ENCODE measurements at places on chromosomes 12 and 14. TPM values are rescaled to one million over a fixed set of nuclear protein-coding genes. Genes with fewer than 3 reads are reported as not detected.

The IL26 gene
- 0.35 TPM for total RNA-seq

The SIX6 gene
- total RNA-seq, result not detected

The CDK17 gene
- total RNA-seq, result 32.7 TPM

The KLRG1 gene
- 4.3 TPM for total RNA-seq

The PYGL gene
- 0.55 TPM for total RNA-seq

The STYX gene
- 18.5 TPM for total RNA-seq

The YARS2 gene
- total RNA-seq, result 21.1 TPM

The GPX2 gene
- total RNA-seq, result not detected

The BBOF1 gene
- total RNA-seq, result 0.87 TPM

The ESPL1 gene
- 137 TPM for total RNA-seq

The OTOGL gene
- not detected for total RNA-seq

The LRRC10 gene
- not detected for total RNA-seq

The GARIN6 gene
- not detected for total RNA-seq

The CLEC2B gene
- total RNA-seq, result 55.3 TPM

The CSRP2 gene
- not detected for total RNA-seq

- DNase-seq, result peak; percentile 63
Measured at GRCh38 chr12:116672842-116673516, 64.9 kb downstream of the SPRING1 start.

DNA sequence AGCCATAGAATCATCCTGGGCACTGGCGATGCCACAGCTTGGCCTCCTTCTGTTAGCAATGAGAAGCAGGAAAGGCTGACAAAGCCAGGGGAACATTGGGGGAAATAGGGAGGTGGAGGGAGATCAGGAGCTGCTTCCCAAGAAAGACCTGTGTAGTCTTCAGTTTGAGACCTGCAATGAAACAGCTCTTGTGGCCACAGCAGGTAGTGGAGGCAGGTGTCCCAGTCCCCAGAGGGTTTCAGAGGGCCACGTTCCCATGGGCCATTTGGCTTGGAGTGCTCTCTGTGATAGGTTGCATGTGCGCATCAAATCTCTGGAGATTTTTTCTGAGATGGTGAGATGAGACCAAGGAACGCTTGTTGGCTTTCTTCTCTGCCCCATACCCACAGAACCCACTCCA lies 14.4 kb upstream of the OR6S1 start:
- no peak for DNase-seq

DNA sequence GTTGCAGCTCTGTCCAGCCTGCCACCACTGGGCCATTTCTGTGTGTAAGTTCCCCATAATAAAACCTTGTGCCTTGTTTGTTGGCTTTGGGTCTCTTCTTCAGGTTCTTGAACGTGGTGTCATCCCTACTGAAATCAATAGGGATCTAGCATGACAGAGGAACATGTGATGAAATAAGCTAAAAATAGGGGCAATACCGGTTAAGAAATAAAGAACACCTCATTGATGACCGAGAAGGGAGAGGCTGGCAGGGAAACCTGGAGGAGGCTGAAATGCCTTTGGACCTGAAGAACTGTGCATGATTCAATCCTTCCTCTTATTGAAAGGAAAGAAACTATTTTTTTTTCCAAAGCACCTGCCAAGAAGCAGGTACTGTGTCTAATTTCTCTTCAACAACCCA lies 172.3 kb downstream of the PPM1H start:
- no peak for DNase-seq

- DNase-seq, result no peak
Measured at GRCh38 chr12:104641862-104642261, 185.1 kb downstream of the CHST11 start.

- no peak for DNase-seq
Measured at GRCh38 chr14:99758121-99758821, 34.9 kb upstream of the EML1 start.

- no peak for DNase-seq
Measured at GRCh38 chr14:71694591-71695530, 237.4 kb upstream of the RGS6 start.

DNA sequence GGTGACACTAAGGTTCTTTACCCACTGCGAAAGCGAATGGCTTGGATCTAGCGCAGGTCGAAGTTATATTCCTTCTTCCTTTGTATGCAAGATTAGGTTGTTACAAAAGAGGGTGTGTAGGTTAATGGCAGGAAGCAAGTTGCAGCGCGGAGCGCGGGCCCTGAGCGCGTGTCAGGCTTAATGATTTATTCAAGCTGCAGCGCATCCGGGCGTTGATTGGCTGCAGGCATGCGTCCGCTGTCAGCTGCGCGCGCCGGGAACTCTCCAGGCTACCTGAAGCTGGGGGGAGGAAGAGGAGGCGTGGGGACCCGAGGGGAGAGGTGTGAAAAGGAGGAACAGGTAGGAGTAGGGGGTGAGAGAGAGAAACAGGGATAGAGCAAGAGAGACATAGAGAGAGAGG lies 7.4 kb downstream of the ASCL1 start:
- DNase-seq, result no peak

DNA sequence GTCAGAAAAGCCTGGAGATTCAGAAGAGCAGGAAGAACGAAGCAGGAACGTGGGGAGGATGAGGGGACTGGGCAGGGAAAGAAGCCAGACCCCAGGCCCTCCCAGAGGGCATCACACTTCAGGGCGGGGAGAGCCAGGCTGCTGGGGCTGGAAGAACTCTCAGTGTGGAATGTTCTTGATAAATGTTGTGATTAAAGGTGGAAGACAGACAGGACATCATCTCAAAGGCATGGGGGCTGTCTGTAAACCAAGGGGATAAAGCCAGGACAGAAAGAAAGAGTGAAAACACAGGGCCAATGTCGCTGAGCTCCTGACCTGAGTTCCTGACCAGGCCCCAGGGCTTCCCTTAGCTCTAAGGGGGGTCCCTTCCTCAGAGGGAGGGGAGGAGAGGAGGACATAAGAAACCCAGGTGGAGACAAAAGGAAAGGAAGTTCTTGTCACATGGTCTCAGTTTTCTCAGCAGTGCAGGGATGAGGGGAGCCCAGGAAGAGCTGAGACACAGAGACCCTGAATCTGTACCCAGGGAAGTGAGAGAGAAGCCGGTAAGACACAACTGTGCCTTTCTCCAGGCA lies 56.3 kb downstream of the SETD3 start:
- no peak for DNase-seq

DNA sequence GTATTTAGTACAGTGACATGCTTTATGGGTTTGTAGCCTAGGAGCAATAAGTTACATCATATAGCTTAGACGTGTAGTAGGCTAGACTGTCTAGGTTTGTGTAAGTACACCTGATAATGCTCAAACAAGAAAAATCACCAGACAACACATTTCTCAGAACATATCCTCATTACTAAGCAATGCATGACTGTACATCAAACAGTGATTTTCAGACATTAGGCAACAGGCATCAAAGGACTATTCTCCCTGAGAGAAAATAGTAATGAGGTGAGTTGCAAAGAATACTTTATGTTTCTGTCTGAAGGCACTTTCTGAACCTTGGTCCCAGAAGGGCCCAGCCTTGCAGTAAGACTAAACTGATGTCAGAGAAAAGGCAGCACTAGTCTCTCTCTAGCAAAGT lies 48.4 kb upstream of the SYT10 start:
- no peak for DNase-seq

- DNase-seq, result no peak
Measured at GRCh38 chr12:70190262-70191010, 52.8 kb upstream of the CNOT2 start.

DNA sequence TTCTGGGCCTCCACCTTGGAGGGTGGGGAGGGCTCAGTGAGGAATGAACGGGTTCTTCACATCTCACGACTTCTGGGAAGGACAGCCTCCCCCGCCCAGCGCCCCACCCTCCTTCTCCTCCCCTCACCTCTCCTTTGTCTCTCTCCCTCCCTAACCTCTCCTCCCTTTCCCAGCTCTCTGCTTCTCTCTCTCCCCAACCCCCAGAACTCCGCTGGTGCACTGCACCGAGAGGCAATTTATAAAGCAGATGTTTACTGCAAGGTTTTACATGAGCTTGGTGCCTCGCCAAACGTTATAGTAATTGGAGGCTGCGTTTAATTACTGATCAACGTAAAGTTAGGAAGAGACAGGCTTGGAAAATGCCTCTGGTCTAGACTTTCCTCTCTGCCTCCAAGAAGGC lies 42.9 kb upstream of the FAM222A start:
- no peak for DNase-seq

- DNase-seq, result no peak
Measured at GRCh38 chr12:11595080-11595479, 54.4 kb upstream of the ETV6 start.

- DNase-seq, result peak; percentile 39
Measured at GRCh38 chr12:109092497-109093021, 713 bp downstream of the ALKBH2 start.

DNA sequence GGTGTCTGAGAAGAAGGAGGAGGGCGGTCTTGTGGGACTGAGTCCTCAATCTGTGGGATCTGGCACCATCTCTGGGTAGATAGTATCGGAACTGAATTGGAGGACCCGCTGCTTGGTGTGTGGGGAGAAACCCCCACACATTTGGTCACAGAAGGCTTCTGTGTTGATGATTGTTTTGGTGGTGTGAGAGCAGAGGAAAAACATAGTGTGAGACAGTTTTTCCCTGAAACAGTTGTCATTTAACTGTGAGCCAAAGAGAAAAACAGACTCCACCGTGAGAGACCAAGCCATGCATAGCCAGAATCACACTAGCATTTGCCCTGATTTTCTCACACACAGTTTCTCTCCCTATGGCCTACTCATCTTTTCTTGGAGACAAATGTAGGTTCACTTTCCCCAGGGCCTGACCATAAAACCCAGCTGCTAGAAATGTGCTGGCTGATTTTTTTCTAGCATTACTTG lies 91.4 kb upstream of the FLRT2 start:
- no peak for DNase-seq

- DNase-seq, result no peak
Measured at GRCh38 chr12:67315661-67316060, 46.5 kb downstream of the CAND1 start.
